Activated CD4-positive, alpha-beta T cell treated with anti-CD3 and anti-CD28 coated beads, Interleukin-2, amount 10 ng/mL, durations not matched to agents 7 days and 5 days (primary cell): ENCODE measurements at places on chromosomes 4 and X.

DNA sequence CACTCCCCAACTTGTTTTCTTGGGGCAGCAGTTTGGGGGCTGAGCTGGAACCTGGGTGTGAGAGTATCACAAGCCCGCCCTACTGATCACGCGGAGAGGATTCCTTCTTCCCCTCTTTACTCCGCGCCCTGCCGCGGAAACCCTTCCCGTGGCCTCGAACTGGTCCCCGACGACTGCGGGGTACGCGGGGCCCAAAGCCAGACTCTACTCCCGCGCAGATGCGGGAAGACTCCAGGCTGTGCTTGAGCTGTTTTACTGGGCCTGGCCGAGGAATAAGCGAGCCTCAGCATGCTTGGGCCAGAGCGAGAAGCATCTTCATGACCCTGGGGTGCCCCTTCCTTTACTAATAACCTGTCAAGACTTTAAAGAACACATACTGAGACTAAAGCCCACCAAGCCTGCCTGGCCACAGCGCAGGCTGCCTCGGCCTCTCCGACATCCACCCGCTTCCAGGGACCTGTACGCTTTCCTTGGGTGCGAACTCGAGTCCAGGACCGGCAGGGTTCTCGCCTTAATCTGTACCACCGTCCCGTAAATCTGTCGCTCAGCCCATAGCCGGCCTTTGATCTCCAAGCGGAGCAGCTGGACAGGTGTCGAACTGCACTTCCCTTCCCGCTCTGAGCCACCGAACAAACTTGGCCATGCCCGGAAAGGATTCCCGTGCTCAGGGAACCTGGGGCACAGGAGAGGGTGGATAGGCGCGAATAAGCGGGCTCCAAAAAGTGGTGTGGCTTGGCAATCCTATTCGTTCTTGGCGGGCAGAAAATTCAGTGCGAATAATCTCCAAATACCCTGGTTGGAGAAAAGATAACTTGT lies 55.0 kb upstream of the TMEM33 start:
- no peak for DNase-seq

GRCh38 chr4:174717828-174718227 lies 111.2 kb downstream of the GLRA3 start:
- no peak for DNase-seq

DNA sequence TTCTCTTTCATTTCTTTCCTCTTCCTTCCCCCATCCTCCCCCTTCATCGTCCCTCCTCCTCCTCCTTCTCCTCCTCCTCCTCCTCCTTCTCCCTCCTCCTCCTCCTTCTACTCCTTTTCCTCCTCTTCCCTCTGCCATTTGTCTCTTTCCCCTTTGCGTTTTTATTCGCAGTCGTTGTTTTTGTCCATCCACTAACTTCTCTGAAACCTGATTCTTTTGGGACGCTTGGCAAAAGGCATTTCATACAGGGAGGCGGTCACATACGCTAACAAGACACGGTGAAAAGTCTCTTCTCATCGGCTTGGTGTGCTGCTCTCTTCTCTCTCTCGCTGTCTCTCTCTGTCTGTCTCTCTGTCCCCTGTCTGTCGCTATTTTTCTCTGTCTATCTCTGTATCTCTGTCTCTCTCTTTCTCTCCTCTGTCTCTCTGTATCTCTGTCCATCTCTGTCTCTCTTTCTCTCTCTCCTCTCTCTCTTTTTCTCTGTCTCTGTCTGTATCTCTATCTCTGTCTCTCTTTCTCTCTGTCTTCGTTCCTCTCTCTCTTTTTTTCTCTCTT lies 5.4 kb upstream of the SHOX start:
- no peak for DNase-seq

GRCh38 chrX:37371578-37371991 lies 22.4 kb downstream of the PRRG1 start:
- DNase-seq, result no peak

GRCh38 chr4:74471264-74471663 lies 26.3 kb downstream of the AREG start:
- DNase-seq, result no peak

- DNase-seq, result no peak
Measured at GRCh38 chr4:177391287-177391686, 51.0 kb downstream of the AGA start.

DNA sequence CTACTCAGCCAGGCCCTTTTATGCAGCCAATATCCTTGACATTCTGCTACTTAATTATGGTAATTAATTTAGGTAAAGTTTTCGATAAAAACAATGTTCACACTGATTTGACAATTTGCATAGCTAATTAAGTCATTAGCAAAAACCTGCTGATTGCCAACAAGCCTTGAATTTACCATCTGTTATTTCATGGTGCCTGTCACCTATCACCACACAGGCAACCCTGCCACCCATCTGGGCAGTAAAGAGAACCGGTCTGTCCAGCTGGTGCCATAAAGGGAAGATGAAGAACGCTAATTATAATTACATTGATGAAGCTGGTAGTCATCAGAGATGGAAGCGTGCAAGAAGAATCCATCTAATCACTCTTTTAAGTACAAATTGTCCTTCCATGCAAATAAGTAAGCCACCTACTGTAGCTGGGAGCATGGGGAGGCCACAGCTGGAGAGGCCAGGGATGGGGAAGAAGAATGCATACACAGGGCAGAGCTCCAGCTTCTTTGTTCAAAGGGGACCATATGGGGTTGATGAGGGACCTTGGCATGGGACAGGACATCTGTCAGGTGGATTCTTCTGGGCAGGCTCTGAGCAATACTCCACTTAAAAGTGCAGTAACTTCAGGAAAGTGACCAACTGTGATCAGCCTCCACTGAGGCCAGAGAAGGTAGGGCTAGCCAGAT lies 277.3 kb upstream of the TAPT1 start:
- no peak for DNase-seq

GRCh38 chr4:81891005-81891996 lies 419.6 kb upstream of the RASGEF1B start:
- no peak for DNase-seq

- no peak for DNase-seq
Measured at GRCh38 chr4:175424111-175424510, 388.0 kb downstream of the GPM6A start.

- DNase-seq, result no peak
Measured at GRCh38 chr4:25370242-25370641, 6.8 kb upstream of the ANAPC4 start.

DNA sequence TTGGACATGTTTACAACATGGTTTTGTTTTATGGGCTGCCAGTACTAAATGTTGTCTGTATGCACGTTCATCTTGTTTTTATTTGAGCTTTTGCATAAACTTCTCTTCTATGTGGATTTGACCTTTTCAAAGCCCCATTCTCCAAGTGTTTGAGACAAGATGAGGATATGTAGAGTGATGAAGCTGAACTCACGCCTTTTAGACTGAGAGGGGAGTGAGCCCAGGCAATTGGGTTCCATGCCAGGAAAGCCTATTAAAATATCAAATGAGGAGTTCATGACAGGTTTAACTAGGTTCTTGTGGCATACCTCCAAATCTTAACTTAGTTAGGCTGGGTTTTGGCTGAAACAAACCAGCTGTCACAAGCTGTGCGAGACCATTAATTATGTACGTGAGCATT lies 170.4 kb upstream of the LDB2 start:
- DNase-seq, result no peak

DNA sequence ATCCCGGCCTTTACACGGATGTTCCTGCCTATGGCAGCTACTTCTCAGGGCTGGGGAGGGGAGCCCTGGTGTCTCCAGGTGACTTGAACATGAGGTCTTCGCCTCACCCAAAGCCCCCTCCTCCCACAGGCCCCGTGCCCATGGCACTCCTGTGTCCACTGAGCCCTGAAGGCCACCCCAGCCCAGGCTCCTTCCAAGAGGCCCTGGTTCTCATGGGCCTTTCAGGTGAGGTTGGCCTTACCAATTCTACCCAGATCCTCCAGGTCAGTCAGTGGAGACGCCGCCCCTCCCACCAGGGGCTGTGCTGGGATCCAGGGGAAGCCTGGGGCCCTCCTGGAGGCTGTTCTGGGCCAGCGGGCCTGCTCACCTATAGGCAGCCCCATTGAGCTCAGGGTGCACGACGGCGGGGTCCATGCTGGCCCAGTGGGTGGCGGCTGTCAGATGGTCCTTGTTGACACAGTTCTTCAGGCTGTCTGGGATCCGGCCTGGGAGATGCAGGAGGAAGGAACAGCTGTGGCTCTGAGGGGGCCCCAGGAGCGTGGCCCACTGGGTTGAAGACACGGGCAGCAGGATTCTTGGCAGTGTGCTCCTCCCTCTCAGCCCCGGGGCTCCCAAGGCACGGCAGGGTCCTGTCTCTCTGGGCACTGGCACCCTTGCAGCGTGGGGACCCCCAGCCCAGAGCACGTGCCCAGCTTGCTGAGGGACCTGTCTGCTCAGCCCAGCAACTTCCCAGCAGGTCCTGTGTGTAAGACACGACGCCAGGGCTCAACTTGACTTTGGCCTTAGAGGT lies 36.2 kb downstream of the CTBP1 start:
- DNase-seq, result no peak

DNA sequence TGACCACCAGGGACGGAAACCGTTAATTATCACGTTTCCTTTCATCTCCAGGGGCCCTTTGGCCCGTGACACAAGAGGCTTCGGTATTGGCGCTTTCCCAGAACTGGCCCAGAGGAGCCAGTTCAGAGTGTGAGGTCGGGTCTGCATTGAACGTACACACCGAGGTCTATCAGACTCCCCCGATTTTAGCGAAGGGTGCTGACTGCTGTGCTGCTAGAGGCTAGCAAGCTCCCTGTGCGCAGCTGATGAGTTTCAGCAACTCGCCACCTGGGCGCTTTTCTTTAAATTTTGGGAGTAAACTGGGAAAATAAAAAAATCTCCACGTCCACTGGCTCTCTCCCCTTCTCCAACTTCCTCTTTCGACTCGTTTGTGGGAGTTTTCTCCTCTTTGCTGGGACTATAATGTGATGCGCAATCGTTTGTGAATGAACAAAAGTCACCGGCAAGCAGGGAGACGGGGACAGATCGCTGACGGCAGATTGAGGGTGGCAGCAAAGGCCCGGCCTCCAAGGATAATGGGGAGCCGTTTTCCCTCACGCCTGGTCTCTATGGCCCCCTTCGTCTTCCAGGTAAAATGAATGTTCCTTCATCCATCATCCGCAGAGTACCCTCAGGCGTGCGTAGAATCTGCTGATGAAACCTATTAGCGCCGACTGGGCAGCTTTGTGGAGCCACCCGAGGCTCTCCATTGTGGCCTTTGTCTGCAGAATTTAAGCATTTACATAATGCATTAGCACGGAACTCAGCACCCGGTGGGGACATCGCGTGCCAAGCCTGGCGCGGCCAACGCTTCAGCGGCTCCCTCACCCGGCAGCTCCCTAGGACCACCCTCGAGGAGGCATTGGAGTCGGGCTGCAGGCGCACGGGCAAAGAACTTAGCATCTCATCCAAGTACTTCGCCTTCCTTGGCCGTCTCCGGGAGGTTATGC lies 1.6 kb upstream of the LRAT start:
- DNase-seq, result no peak

DNA sequence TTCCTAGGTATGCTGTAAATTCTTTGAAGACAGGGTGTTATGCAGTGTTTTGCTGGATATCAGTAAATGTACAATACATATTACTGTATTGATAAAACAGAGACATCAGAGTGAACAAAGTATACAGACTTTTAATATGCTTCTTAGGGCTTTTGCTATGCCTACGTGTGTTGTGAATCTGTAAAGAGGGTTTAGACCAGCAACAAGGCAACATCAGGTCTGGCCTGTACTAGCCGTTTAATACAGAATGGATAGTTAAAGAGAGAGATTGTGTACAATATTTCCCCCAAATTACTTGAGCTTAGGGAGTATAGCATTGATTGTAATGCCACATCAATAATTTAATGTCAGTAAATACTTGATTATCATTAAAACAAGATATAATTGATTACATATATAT lies 75.2 kb downstream of the PAQR3 start:
- DNase-seq, result no peak
